ENCODE measurements at places on chromosomes 11 and 22.
A peak's percentile ranks its signal among the peaks of the same experiment; 100 is the strongest.

- peak; percentile 45 for DNase-seq
Observed at GRCh38 chr11:3022982-3023381, 30.9 kb upstream of the NAP1L4 start.

DNA sequence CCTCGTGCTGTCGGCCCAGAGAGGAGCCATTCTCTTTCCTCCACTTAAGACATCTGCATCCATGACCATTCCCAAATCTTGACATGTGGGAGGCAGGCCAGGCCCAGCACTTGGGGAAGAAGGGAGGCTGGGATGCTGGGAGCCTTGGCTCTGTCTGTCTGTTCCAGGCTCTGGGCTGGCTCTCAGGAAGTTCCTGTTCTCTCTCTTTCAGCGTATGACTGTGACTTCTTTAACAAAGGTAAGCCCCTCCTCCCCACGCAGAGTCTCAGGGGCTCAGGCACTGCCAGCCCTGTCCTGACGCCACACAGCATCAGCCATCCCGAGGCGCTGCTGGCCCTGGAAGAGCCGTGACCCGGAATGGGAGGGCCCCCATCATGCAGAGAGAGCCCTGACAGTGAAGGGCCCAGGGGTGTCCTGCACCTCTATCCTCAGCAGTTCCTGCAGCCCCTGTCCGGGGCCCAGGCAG, 52.4 kb downstream of the OTOG start:
- no peak for DNase-seq

DNA sequence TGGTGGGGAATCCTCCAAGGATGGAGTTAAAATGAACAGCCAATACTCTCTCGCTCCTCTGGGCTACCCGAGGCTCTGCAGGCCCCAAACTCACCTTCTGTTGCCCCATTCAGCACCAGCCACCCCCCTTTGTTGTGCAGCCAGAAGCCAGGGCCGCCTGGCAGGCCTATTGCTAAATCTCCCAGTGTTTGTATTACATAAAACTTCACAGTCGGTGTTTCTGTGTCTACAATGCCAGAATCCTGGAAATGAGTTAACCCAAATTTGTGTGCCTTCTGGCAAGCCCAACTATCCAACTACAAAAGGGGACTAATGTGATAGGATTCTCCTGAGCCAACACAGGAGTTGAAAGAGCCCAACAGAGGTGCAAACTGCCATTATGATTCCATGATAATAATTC, 9.3 kb downstream of the KCNJ5 start:
- DNase-seq, result no peak

DNA sequence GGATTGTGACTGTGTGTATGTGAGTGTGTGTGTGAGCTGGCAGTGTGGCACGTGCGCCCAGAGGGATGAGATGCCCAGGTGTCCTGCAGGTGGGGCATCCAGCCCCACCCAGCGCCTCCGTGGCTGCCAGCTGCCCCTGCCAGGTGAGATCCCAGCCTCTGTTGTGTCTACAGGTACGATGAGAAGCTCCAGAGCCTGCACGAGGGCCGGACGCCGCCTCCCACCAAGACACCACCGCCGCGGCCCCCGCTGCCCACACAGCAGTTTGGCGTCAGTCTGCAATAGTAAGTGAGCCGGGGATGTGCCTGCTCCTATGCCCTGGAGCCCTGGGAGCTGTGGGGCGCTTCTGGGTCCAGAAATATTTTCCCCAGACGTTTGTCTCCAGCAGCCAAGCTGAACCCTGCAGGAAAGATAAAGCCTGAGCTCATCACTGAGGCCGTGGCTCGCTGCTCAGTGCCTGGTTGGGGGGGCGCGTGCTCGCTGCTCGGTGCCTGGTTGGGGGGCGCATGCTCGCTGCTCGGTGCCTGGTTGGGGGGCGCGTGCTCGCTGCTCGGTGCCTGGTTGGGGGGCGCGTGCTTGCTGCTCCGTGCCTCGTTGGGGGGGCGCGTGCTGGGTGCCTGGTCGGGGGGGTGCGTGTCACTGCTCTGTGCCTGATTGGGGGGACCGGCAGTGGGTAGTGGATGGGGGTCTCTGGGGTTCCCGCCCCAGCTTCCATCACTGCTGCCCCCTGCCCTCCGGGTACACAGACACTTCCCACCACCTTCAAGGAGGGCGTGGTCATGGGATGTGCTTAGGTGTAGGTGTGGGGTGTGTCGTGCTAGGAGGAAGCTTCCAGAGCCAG, 73.2 kb downstream of the ARHGAP8 start:
- DNase-seq, result no peak

- DNase-seq, result no peak
Observed at GRCh38 chr22:32717337-32718240, 83.9 kb upstream of the TIMP3 start.

DNA sequence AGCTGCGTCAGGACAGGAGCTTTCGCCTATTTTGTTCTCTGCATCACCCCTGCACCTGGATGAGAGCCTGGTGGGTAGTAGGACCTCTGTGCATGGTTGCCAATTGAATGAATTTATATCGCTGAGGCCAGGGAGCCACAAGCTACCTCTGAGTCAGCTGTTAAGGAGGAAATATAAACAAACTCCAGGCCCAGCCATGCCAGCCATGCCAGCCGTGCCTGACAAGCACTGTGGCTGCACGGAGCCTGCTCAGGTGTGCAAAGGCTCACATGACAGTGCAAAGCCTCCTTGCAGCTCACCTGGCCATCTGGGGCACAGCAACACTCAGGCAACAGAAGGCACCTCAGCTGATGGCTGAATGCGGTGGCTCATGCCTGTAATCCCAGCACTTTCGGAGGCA, 33.7 kb upstream of the LINC01488 start:
- no peak for DNase-seq

GRCh38 chr11:8315463-8315862, 51.8 kb upstream of the LMO1 start:
- DNase-seq, result no peak

- no peak for DNase-seq
Observed at GRCh38 chr11:116527180-116527991, 245.4 kb downstream of the BUD13 start.

DNA sequence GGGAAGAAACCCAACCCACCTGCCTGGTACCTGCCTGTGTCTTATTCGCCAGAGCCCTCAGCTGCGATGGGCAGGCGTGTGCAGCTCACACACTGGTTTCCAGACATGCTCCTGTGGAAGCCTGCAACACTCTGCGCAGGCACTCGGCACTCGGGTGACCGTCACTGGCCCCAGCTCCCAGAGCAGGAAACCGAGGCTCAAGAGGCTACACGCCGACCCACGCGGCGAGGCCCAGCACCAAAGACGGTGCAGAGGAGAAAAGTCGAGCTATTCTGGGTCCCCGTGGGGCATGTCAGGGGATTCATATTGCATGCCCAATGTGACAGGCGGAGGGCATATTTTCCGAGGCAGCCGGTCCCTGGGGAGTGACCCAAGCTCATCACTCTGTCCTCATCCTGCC, 11.6 kb upstream of the FGF19 start:
- no peak for DNase-seq

DNA sequence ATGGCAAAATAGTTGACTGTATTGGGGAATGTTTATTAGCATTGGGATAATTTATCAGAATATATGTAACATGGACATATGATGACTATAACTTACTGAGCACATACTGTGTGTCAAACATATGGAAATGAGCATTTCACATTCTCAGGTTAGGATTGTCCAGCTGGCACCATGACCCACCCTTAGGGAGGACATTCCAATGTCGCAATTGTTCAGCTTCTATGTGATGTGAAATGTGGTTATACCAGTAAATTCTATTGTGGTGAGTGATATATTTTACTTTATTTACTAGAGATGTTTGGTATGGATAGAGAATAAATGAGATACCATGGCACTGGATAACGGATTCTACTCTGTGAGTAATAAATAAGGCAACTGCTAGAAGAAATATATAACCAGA, 50.4 kb downstream of the OR4A47 start:
- DNase-seq, result no peak

DNA sequence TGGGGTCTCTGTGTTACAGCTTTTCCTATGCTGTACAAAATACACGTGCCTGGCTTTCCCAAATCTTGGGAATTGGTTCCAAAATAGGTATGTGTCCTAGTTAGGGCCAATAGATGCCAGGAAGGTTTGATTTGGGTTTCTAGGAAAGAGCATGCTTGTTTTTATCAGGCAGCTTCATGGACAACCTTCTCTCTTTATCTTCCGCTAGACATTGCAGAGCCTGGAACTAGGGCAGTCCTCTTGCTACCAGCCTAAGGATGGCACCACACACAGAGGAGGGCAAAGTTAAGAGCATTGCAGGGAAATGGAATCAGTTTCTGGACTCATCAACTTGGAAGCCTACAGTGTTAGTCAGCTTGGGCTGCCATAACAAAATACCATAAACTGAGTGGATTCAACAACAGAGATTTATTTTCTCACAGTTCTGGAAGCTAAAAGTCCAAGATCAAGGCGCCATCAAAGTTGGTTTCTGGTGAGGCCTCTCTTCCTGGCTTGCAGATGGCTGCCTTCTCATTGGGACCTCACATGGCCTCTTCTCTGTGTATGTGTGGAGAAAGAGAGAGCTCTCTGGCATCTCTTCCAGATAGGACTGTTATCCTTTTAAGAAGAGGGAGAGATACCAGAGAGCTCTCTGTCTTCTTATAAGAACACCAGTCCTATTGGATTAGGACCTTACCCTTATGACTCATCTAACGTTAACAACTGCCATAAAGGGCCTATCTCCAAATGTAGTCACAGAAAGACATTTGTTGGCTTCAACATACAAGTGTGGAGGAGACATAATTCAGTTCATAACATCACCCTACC, 27.3 kb upstream of the CREB3L1 start:
- DNase-seq, result no peak

DNA sequence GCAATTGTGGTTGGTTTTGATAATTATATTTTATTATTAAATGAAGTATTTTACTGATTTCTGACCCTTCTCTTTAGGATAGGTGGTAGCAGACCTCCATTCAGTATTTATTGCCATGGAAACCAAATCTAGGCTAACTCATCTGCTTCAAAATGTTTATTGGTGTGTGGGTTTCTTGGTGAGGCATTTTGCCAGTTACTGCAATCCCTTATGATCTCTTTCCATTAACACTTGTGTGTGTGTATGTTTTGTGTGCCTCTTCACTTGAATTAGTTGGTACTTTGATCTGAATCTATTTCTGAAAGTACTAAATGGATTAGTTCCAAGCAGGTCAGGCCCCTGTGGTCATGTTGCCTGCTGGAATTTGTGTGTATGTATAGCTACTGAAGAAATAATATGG, 184.4 kb upstream of the C11orf87 start:
- no peak for DNase-seq

DNA sequence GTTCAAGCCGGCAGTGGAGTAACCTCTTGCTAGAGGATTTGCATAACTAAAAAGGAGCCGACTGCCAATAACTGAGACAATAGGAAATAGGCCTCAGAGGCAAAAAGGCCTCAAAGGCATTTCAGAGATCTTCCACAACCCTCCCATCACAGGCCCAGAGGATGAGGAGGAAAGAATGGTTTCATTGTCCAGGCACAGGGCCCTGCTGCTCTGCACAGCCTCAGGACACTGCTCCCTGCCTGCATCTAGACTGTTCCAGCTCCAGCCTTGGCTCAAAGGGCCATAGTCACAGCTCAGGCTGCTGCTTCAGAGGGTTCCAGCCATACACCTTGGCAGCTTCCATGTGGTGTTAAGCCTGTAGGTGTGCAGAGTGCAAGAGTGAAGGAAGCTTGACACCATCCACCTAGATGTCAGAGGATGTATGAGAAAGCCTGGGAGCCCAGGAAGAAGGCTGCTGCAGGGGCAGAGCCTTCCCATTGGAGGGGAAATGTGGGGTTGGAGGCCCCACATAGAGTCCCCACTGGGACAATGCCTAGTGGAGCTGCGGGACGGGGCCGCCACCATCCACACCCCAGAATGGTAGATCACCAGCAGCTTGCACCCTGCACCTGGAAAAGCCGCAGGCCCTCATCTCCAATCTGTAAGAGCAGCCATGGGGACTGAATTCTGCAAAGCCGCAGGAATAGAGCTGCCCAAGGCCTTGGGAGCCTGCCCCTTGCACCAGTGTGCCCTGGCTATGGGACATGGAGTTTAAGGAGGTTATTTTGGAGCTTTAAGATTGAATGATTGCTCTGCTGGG, 8.2 kb upstream of the LRP5 start:
- DNase-seq, result no peak

DNA sequence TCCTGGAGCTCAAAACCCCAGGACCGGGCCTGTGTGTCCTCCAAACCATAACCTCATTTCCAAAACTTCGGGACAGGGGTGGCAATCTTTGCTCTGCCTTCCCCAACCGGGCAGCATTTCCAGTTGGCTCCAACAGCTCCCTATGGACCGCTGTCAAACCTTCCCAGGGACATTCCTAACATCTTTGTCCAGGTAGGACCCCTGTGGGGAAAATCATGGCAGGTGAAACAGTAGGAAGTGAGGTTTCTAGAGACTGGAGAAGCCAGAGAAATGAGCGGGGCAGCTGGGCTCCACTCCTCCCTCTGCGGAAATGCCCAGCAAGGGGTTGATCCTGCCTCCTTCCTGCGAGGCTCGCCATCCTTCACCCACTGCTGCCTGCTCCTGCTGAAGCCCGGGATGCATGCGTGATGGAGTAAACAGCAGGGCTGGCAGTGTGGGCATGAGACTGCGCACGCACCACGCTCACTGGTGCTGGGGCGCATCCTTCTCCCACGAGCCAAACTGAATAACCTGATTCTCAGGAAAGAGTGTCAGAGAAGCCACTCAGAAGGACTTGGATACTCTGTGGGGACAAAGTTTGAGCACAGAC, 136.4 kb downstream of the BUD13 start:
- no peak for DNase-seq

DNA sequence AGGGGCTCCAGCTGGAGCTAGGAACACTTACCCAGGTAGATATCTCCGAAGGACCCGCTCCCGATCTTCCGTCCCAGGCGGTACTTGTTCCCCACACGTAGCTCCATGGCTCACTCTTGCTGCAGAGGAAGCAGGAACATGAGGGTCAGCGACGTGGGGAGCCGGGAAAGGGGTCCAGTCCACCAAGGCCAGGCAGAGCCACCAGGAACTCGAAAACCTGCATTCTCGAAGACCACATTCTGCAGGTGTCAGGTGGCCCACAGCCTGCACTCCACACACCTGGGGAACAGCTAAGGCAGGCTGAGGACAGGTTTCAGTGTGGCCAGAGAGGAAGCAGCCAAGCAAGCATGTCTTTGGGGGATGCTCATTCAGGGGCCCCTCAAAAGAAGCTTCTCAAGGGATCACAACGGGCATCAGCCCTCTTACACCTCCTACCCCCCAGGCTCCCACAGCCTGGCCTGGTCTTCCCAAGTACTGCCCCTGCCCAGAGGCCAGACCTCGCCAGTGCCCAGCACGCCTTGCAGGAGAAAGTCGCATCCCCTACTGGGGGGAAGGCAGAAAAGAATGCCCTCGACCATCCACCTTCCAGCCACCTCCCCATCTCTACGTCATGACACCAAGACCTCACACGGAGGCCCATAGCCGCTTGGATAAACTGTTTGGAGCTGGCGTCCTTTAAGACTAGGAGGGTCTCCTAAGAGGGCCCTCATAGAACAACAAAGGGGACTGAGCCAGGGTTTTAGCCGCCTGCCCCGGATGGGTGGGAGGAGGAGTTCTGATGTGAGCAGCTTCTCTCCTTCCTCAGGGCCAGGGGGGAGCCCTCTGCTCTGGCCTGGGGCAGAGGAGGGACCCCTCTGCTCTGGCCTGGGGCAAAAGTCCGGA, 2.9 kb downstream of the CSNK1E start:
- no peak for DNase-seq

GRCh38 chr11:72595292-72595684, 78.9 kb downstream of the PDE2A start:
- DNase-seq, result no peak
